ENCODE measurements at places on chromosomes 1 and 21. TPM values are rescaled to one million over a fixed set of nuclear protein-coding genes. Genes with fewer than 3 reads are reported as not detected.

The CASQ2 gene
- total RNA-seq, result not detected

The SMPDL3B gene
- 1.1 TPM for total RNA-seq

The LRRC39 gene
- total RNA-seq, result 0.15 TPM

The ESPN gene
- not detected for total RNA-seq

The ZNF683 gene
- not detected for total RNA-seq

The AKR7A3 gene
- not detected for total RNA-seq

The PLA2G4A gene
- 10.9 TPM for total RNA-seq

The DRAXIN gene
- 0.17 TPM for total RNA-seq

The FCRL6 gene
- not detected for total RNA-seq

The ADGRL2 gene
- total RNA-seq, result 15.3 TPM

The MASP2 gene
- 0.07 TPM for total RNA-seq

The KCNT2 gene
- total RNA-seq, result 0.06 TPM

The CLDN8 gene
- total RNA-seq, result not detected

The PHACTR4 gene
- 23.5 TPM for total RNA-seq

The TGFBR3 gene
- total RNA-seq, result 3.9 TPM

The CYP2J2 gene
- total RNA-seq, result not detected

The ATP6V1G3 gene
- not detected for total RNA-seq

The MANEAL gene
- total RNA-seq, result 26.1 TPM

The CD53 gene
- total RNA-seq, result not detected

The OPRD1 gene
- 0.06 TPM for total RNA-seq

The PLEKHG5 gene
- 3.9 TPM for total RNA-seq

The PTPRC gene
- not detected for total RNA-seq

The ETV3L gene
- total RNA-seq, result not detected

The MAGOH gene
- 67.4 TPM for total RNA-seq

The KRTAP21-2 gene
- total RNA-seq, result not detected

The UTS2 gene
- not detected for total RNA-seq

The VWA1 gene
- total RNA-seq, result 14.2 TPM

The HSPA6 gene
- 3.7 TPM for total RNA-seq

The PTGER3 gene
- not detected for total RNA-seq

The TEX38 gene
- total RNA-seq, result not detected

The THEM5 gene
- total RNA-seq, result not detected

The CLCA1 gene
- total RNA-seq, result not detected

The VPS72 gene
- total RNA-seq, result 45.2 TPM

The TACSTD2 gene
- not detected for total RNA-seq

The RNU1-2 gene
- not detected for total RNA-seq

The RBM11 gene
- total RNA-seq, result not detected

The CCDC17 gene
- total RNA-seq, result 0.45 TPM

The FCN3 gene
- total RNA-seq, result not detected

The WDR3 gene
- total RNA-seq, result 37.0 TPM

The RASSF5 gene
- 1.6 TPM for total RNA-seq

The TNFAIP8L2 gene
- not detected for total RNA-seq

The TTLL10 gene
- not detected for total RNA-seq

The SSU72 gene
- total RNA-seq, result 106 TPM

The TFAP2E gene
- 0.43 TPM for total RNA-seq

The SPATA1 gene
- total RNA-seq, result 0.72 TPM

The OR6K3 gene
- total RNA-seq, result not detected

The SLAMF7 gene
- 4.0 TPM for total RNA-seq

The SYNC gene
- 10.8 TPM for total RNA-seq

The AURKAIP1 gene
- total RNA-seq, result 109 TPM

The CA14 gene
- total RNA-seq, result not detected

The S100A7 gene
- total RNA-seq, result not detected
